ENCODE measurements at places on chromosomes 4 and X. TPM values are rescaled to one million over a fixed set of nuclear protein-coding genes. Genes with fewer than 3 reads are reported as not detected.

- DNase-seq = no peak
Observed at GRCh38 chr4:1775731-1776500, 17.2 kb upstream of the FGFR3 start.

DNA sequence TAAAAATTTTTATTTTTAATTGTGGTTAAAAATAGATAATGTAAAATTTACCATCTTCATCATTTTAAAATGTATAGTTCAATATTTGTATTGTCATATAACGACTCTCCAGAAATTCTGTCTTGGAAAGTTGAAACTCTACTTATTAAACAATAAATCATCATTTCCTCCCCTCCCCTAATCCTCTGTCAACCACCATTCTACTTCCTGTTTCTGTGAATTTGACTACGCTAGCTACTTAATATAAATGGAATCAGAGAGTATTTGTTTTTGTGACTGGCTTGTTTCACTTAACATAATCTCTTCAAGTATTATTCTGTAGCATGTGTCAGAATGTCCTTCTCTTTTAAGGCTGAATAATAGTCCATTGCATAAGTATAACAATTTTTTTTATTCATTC is 729.0 kb upstream of the AADAT start:
- DNase-seq = no peak

GRCh38 chr4:184845367-184846021 is 19.7 kb upstream of the ACSL1 start:
- DNase-seq = no peak

GRCh38 chrX:31353095-31353494 is 281.3 kb upstream of the FTHL17 start:
- DNase-seq = no peak

DNA sequence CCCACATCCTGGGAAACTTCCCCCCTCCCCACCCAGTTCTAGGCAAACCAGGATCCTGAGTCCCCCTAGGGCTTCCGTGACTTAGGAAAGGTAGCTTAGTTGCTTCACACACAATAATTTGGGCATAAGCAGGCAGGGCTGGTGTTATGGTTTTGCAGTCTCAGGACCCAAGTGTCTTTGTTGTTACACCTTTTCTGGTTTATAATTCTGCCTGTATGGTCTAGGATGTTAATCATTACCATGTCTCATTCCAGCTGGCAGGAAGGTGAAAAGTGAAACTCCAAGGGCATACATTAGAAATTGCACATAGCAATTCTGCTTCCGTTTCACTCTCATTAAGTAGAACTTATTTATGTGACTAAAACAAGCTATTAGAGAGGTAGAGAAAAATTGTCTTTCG is 16.8 kb downstream of the UGT8 start:
- no peak for DNase-seq

- DNase-seq = no peak
Observed at GRCh38 chr4:66855956-66856355, 689.3 kb downstream of the CENPC start.

GRCh38 chr4:125323654-125324053 is 8.9 kb downstream of the FAT4 start:
- DNase-seq = peak; percentile 88

GRCh38 chr4:137705171-137705783 is 173.0 kb upstream of the PCDH18 start:
- DNase-seq = no peak

DNA sequence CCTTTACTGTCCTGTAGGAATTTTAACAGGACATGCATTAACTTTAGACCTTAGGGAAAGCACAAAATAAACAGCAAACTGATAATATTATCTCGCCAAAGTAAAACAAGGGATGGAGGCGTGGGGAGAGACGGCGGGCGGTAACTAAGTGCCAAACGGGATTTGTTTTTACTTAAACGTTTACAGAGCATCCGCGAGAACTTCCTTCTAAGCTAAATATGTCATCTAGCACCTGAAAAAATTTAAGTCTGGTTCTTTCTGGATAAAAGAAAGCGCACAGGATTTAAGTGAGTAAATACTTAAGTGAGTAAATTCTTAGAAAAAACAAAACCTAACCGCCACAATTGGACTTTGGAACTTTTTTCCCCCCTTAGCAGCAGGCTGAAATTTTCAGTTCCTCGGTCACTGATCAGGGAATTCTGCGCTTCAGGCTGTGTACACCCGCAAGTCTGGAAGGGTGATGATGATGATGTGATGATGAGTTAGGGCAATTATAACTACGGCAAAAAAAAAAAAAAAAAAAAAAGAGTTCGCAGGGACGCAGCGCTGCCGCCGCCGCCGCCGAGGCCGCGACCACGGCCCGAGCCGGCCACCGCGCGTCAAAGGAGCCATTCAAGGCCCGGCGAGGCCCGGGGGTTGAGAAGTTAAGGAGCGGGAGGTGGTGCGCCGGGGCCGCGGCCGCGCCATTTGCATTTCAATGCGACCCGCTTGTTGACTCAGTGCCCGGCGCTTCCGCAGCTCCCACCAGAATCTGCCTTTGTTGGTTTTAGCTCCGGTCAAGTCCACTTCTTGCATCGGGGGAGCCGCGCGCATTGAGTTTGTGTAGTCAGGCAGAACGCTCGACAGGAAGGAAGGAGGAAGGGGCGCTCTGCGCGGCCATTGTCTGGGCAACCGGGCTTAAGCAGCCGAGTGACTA is 108.8 kb downstream of the SPRY1 start:
- peak; percentile 74 for DNase-seq

DNA sequence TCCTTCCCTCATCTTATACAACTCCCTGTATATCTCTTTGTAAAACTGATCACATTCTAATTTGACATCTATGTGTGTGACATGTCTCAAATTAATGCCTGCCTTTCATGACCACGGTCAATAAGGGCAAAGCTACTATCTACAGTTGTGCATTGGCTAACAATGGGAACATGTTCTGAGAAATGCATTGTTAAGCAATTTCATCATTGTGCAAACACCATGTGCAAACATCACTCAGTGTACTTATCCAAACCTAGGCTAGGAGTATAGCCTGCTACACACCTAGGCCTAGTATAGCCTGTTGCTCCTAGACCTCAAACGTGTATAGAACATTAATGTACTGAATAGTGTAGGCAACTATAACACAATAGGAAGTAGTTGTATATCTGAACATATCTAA is 95.0 kb downstream of the BANK1 start:
- DNase-seq = no peak

DNA sequence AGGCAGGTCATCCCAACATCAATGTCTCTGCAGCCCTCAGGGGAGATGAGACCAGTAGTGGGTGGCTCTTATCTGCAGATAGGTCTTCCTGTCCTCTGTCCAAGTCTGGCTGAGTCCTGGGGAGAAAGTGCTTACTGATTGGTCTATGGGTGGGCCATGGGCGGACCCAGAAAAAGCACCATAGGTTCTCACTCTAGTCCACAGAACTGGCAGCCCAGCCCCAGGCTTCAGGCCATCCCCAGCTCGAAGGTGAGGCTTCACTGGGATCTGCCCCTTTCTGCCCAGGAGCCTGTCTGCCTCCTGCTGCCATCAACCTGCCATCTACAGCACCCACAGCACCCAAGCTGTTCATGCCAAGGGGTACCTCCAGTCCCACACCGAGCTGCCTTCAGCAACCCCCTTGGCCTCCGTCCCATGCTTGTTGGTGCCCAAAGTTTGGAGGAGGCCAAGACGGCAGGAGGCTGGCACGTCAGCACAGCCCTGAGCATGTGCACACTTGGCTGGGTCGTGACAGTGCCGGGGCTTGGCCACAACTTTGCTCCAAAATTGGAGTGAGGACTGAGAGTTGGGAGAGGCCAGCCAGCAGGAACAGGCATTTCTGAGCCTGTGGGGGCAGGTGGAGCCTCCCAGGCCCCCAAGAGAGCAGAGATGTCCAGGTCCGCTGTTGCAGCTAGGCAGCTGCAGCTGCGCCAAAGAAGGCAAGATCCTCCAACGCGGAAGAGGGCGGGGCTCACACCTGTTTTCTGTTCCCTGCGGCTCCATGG is 99.6 kb downstream of the IQCM start:
- no peak for DNase-seq

- DNase-seq = no peak
Observed at GRCh38 chr4:72969976-72970375, 99.5 kb downstream of the COX18 start.

DNA sequence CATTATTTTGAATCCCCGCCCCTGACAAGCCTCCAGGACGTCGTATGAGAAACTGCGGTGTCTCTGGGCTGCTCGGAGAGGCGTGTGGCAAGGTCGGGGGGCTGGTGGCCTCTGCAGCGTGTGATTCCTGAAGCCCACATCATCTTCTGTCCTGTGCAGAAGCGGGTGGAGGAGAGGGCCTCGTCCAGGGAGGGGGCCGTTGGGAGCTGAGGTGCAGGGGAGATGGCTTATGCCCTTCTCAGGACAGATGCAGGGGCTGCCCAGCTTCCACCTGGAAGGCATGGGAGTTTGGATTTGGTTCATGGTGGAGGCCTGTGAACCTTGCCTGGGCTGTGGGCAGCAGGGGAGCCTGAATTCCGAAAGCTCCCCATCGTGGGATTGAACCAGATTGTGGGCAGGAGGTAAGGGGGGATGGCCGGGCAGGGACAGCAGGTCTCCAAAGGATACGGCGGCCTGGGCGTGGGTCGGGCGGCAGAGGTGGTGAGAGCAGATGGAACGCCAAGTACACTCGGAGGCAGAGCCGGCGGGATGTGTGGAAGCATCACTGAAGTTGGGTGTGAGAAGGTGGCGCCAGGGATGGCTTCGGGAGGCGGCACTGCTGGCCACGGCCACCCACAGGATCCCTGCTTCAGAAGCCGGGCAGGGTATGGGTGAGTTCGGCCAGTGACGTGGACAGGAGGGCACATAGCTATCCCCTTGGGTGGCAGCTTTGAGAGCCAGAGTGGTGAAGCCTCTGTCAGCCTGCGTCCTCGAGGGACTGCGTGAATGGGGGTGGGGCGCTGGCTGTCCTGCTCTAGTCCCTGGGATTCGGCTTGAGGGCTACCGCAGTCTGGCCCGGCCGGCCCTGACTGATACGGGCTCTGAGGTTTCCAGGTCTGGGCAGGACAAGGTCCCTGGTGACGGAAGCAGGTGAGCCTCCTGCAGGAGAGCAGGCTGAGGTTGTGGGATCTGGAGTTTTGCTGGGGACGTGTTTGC is 76.3 kb upstream of the ADRA2C start:
- DNase-seq = no peak

GRCh38 chr4:148398988-148399387 is 43.2 kb downstream of the NR3C2 start:
- DNase-seq = no peak

DNA sequence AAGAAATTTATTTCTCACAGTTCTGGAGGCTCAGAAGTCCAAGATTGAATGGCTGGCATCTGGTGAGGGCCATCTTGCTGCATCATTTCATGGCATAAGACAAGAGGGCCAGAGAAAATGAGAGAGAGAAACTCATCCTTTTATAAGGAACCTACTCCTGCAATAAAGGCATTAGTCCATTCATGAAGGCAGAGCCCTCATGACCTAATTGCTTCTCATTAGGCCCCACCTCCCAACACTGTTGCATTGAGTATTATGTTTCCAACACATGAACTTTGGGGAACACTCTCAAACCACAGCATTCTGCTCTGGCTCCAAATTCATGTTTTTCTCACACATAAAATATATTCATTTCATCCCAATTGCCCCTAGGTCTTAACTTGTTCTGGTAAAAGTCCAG is 14.2 kb downstream of the RNF175 start:
- no peak for DNase-seq

GRCh38 chrX:89034679-89035078 is 287.7 kb downstream of the CPXCR1 start:
- DNase-seq = no peak

GRCh38 chr4:53039741-53040458 is 177.8 kb downstream of the RASL11B start:
- no peak for DNase-seq

- no peak for DNase-seq
Observed at GRCh38 chrX:71144651-71145050, at the start of gene NLGN3. Gene NLGN3 (plus strand): TSS chrX:71144841. CDS start chrX:71147750, 2,909 bp downstream.

The ALAS2 gene
- total RNA-seq = not detected

The HSFX4 gene
- total RNA-seq = not detected

The SRD5A3 gene
- 24.3 TPM for total RNA-seq

The MCUB gene
- 35.2 TPM for total RNA-seq

The CTSO gene
- total RNA-seq = 6.7 TPM

The FAT4 gene
- total RNA-seq = 33.2 TPM

The ARMCX6 gene
- 91.9 TPM for total RNA-seq

The CXCL8 gene
- total RNA-seq = 12.6 TPM

All from endothelial cell of umbilical vein (primary cell).